ENCODE measurements at places on chromosomes 1 and 21.

GRCh38 chr1:245750261-245750660 lies 595.5 kb downstream of the KIF26B start:
- DNase-seq, result no peak

DNA sequence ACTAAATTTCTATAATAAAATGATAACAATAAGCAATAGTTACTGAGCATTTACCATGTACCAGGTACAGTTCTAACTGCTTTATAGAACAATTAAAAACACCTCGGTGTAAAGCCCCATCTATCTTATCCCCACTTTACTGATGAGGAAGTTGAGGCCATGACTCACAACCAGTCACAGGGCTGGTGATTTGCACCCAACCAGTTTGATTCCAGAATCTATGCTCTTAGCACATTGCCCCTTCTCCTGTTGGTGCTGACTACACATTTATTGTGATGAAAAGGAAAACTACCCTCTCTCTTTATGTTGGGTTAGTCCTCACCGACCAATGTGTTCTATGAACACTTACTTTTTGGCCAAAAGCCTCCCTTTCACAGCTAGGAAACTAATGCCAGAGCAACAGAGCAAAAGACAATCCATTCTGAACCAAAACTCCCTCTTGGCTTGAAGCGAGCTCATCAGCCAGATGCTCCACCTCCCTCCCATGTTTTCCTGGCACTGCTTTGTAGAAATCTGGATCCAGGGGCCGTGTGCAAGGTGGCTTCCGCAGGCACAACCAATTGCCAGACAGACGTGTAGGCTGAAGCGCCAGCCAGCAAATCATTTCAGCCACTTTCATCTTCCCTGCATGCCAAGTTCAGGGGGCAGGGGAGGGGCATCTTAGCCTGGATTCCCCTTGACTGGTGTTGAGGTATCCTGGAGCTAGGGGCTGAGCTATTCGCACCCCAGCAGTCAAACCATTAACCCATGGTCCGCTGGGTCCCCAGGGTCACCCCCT lies 32.0 kb upstream of the SLC30A1 start:
- DNase-seq, result no peak

GRCh38 chr1:206067486-206068227 lies 14.7 kb downstream of the RHEX start:
- DNase-seq, result no peak

GRCh38 chr1:224168859-224169380 lies 14.1 kb upstream of the DEGS1 start:
- DNase-seq, result no peak

Measured in cortex of kidney (tissue), 1 donor.